ENCODE measurements at places on chromosomes 3 and 15.

DNA sequence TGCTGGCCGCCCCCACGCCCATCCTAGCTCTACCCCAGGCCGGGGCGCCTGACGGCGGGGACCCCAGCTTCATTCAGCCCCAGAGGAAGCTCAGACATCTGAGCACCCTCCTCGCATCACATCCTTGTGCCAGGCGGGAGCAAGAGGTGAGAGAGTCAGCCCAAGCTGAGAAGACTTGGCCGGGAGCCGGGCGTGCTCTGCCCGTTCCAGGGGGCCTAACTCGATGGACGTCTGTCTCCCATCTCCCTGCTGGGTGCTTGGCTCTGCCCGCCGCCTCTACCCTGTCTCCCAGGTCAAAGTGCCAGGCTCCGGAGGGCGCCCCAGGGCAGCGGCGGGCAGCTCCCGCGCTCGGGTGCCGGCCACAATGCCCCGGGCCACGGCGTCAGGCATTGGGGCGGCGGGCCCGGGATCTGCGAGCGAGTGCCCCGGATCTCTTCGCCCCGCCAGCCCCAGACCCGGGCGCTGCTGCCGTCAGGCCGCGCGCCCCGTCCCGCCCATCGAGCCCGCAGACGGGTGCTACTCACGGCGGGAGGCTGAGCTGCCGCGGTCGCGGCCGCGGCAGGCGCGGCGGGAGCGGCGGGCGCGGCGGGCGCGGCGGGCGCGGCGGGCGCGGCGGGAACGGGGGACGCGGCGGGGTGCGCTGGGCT is 388 bp downstream of the DAPK2 start:
- DNase-seq, result peak; percentile 72

- DNase-seq, result no peak
These were observed 44.8 kb upstream of the UMPS start for GRCh38 chr3:124685481-124685880.

DNA sequence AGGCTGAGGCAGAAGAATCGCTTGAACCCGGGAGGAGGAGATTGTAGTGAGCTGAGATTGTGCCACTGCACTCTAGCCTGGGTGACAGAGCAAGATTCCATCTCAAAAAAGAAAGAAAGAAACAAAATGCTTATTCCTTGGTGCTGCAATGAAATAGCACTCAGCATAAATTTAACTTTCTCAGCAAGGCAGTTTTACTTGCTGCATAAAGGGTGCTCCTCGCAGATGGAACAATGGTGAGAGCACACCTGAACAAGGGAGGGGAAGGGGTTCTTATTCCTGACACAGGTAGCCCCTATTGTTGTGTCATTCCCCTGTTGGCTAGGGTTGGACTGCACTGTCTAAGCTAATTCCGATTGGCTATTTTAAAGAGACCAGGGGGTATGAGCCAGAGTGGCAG is 17.1 kb downstream of the PAK2 start:
- no peak for DNase-seq

DNA sequence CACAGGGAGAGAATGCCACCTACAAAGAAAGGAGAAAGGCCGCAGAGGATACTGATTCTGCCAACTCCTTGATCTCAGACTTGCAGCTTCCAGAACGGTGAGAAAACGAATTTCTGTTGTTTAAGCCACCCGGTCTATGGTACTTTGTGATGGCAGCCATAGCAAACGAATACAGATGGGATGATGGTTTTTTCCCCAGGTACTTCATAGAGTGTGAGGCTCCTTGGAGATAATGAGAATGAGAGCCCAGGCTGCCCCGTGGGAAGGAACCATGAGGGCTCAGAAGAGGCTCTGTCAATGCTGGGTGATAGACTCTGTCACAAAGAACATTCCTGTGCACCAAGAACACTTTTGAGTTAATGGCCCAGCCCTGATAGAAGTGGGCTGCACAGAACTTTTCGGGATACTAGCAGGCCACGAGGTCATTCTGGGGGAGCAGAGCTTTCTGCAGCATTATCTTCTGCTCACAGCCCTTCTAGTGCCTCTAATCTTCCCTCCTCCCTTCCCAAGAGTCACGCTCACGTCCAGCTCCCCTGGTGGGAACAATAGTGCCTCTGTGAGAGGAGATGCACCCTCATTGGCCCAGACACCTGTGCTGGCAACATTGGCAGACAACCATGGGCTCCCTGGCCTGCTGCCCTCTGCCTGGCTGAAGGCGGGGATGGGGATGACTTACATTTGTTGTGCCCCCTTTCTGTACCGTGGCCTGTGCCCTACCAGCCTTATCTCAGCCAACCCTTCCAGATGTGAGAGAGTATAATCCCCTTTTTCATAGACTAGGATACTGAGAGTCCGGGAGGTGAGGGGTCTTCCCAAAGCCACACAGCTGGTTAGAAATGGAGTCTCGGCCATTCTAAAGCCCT is 5.2 kb upstream of the RLBP1 start:
- no peak for DNase-seq

GRCh38 chr3:4600493-4600892 is 107.3 kb downstream of the ITPR1 start:
- DNase-seq, result no peak

- no peak for DNase-seq
These were observed 23.9 kb upstream of the TPM1 start for GRCh38 chr15:63018639-63019038.

- DNase-seq, result peak; percentile 100
These were observed at the start of the genes CHCHD4 and TMEM43 for GRCh38 chr3:14124615-14125192. CHCHD4 (minus strand) TSS chr3:14124870; CDS start chr3:14124676, 194 bp downstream. TMEM43 (plus strand) TSS chr3:14125052; CDS start chr3:14125194, 142 bp downstream.

- DNase-seq, result no peak
These were observed 63.4 kb upstream of the ADAMTS17 start for GRCh38 chr15:100405179-100405578.

- DNase-seq, result no peak
These were observed 142.4 kb downstream of the ZPLD1 start for GRCh38 chr3:102577082-102577789.

GRCh38 chr3:45252826-45253225 is 26.7 kb upstream of the TMEM158 start:
- no peak for DNase-seq

DNA sequence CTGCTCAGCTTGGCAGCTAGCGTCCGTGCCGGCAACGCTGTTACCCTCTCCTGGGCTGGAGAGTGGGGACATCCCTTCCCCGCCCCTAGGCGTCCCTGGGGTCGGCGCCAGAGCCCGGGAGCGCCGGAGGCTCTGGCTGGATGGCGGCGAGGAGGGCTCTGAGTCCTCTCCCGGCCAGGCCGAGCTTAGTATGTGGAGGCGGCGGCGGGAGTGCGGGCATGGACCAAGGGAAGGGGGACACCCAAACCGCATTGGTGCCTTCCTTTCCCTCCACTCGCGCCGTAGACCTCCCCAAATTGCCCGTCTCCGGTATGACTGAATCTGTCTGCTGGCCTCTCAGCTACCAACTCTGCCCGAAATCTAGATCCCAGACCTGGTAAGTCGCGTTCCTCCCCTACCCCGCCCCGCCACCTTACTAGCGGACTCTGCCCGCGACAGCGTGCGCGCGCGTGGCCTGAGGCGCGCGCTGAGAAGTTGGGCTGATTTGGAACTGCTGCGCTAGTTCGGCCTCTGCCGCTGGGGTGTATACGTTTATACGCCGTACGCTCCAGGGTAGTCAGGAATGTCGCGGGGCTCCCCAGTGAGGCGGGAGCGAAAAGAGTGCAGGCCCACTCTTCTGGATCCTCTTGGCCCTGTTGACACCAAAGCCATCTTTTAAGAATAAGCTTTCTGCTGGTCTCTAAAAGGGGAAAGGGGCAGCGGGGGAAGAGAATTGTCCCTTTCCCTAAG is 12.2 kb downstream of the ZIC1 start:
- no peak for DNase-seq

DNA sequence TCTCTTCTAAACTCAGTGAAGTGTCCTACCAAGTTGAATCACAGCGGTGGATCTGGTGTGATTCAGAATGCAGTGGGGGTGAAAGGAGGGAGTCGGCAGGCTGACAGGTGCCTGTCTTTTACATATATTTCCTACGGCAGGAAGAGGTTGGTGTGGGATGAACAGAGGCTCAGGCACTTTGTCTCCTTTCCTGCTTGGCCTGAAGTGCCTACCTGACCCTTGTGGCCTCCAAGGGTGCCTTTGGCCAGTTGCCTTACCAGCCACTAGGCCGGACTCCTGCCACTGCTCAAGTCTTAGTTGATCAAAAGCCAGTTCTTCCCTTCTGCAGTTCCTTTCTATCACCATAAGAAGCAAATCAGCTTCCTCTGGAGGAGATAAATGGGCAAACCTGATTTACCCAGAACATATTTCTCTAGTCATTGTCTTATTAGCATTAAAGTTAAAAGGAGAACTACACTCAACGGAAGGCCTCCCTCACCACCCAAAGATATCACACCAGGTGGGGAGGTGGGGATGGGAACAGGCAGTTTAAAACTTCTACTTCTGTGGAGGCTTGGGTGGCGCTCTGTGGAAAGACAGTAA is 52.1 kb downstream of the CRTC3 start:
- no peak for DNase-seq

- DNase-seq, result no peak
These were observed 423.6 kb upstream of the MDFIC2 start for GRCh38 chr3:70736009-70736408.

GRCh38 chr3:72100080-72100511 is 315.1 kb upstream of the PROK2 start:
- no peak for DNase-seq

GRCh38 chr15:81105545-81105944 is 28.5 kb upstream of the CFAP161 start:
- DNase-seq, result no peak

- no peak for DNase-seq
These were observed 44.1 kb upstream of the UMPS start for GRCh38 chr3:124686028-124686670.

DNA sequence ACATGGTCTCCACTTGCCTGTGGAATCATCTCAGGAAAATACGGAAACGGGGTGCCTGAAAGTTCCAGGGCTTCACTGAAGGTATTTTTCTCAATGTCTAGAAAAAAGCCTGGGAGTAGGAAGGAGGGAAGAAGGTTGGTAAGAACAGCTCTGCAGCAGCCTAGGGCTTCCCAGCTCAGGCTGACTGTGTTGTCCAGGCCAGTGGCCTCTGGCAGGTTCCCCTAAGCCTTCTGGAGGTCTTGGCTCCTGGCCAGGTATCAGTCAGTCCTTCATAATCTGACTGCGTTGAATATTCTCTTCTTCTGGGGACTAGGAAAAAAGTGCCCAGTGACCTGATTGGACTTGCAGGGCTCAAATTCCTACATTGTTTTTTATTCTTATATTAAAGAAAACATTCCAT is 38.6 kb downstream of the SSR3 start:
- no peak for DNase-seq

- DNase-seq, result no peak
These were observed 55.2 kb downstream of the KCNAB1 start for GRCh38 chr3:156175570-156175969.

DNA sequence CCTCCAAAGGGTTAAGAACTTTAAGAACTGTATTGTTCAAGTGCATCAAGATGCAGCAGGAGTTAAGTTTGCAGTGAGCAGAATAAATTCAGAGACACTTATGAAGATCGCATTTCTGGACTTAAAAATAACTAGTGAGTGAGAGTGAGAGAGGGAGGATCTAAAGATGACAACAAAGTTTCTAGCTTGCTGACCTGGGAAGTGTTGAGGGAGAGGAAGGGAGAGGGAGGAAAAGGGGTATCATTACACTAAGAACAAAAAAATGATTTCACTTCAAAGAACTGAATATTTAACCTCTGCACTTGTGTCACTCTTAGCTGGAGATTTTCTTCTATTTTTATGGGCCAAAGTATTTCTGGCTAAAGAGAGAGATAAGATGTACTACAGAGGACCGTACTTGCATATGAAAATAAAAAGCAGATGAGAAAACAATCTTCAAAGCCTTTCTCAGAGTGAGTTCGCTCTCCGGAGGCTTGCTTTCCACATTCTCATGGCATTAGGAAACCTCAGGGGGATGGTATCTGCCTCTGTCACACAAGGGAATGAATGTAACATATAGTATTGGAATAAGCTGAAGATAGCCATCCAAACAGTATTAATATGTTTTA is 91.4 kb upstream of the TJP1 start:
- no peak for DNase-seq

DNA sequence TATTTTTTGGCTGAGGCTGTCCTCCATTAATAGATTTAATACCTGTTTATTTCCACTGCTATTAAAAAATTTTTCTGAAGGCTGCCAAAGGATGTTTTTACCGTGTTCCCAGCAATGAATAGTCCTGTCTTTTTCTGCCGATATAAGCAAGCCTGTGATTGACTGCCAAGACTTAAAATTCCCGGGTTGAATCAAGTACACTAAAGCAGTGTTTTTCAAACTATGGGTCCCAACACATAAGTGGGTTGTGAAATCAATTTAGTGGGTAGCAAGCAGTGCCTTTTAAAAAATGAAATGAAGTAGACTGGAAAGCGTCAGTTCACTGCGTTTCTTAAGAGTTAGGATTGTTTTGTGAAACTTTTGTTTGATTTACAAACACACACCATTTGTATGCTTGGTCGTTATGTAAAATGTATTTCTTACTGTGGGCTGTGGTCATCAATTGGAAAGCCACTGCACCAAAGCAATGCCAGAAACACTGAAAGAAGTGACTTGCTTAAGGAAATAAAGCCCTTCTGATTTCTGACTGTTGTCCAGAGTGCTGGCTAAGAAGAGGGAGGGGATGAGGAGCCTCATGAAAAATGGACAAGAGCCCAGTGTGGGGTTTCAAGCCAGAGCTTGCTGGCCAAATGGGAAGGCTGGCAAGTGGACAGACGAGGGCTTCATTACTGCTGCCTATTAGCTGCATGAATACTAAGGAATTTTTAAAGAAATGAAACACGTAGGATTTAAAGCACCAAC is 206.0 kb downstream of the THRB start:
- no peak for DNase-seq

GRCh38 chr15:97085731-97086130 is 755.2 kb downstream of the NR2F2 start:
- DNase-seq, result no peak

GRCh38 chr3:40605960-40606359 is 81.2 kb downstream of the ZNF621 start:
- DNase-seq, result no peak

- DNase-seq, result no peak
These were observed 172.6 kb upstream of the LRRC3B start for GRCh38 chr3:26449996-26450395.

DNA sequence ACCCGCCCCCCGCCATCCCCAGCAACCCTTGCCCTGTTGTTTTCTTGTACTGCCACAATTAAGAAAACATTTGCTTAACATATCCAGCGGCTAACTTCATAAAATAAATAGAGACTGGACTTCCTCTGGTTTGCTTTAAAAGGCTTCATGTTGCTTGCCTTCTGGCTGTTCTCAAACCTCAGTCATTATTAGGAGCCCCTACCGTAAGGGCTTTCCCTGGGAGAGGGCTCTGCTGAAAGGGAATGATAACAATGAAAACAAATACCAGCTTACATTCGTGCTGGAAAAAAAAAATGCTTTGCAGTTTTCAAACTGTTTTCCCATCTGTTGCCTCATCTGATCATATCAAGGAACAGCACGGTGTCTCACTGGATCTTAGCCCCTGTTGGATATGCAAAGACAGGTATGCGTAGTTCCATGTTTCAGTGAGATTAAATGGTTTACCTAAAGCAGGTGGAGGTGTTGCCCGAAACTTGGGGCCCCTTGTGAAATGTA is 77.2 kb upstream of the VGLL4 start:
- DNase-seq, result no peak

GRCh38 chr15:51299187-51300015 is 39.0 kb downstream of the CYP19A1 start:
- DNase-seq, result no peak

GRCh38 chr3:48398701-48399386 is 26.8 kb downstream of the FBXW12 start:
- DNase-seq, result no peak

GRCh38 chr3:128319741-128320141 is 146.9 kb downstream of the DNAJB8 start:
- DNase-seq, result no peak

GRCh38 chr3:30719536-30719935 is 113.1 kb downstream of the TGFBR2 start:
- DNase-seq, result no peak

GRCh38 chr15:26069231-26069641 is 206.1 kb upstream of the ATP10A start:
- no peak for DNase-seq

Data from A549 (cell line).